ENCODE measurements at places on chromosomes 13 and 19. TPM values are rescaled to one million over a fixed set of nuclear protein-coding genes. Genes with fewer than 3 reads are reported as not detected.

GRCh38 chr19:17807731-17808316 is 12.9 kb downstream of the B3GNT3 start:
- no peak for DNase-seq

Gene RAB20
- total RNA-seq: 0.75 TPM

DNA sequence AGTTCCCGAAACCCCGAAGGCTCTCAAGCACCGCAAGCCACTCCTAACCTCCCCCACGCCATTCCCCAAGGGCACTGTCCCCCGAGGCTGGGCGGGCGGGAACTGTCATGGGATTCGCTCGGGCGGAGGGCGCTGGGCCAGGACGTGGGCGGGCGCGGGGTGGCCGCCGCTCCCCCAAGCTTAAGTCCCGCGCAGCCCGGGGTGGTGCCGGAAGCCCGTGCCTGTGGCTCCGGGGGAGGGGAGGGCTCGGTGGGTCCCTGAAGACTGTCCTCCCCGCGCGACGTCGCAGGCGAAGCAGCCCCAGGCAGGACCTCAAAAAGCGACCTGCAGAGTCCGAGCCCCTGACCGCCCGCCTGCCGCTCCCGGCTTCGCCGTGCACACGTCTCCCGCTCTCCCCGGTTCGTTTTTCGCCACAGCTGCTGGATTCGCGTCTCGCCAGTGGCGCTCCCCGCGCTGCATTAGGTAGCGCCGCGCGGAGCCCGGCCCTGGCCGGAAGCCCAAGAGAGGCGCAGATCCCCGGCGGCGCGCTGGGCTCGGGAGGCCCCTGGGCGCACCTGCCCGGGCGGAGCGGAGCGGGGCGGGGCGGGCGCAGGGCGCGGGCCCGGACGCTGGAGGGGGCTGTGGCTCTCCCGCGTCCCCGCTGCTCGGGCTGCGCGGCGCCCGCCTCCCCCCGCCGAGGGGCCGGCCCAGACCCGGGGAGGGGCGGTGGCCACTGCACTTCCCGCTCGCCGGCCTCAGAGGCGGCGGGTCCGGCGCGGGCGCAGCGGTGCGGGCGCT is at the start of gene FARP1:
FARP1 (plus strand) TSS at position 715 of the 777 bp plus-strand sequence. CDS start 70,149 bp downstream, outside the sequence.
- peak; percentile 10 for DNase-seq

Gene SCN1B
- total RNA-seq: 0.17 TPM

Gene SHISA2
- total RNA-seq: not detected

- peak; percentile 42 for DNase-seq
Measured at GRCh38 chr13:51806566-51806965, 2.6 kb upstream of the DHRS12 start.

GRCh38 chr13:92197669-92198068 is 799.2 kb downstream of the GPC5 start:
- no peak for DNase-seq

Gene HRC
- 7.2 TPM for total RNA-seq

GRCh38 chr13:76723551-76724232 is 162.5 kb downstream of the KCTD12 start:
- peak; percentile 59 for DNase-seq

DNA sequence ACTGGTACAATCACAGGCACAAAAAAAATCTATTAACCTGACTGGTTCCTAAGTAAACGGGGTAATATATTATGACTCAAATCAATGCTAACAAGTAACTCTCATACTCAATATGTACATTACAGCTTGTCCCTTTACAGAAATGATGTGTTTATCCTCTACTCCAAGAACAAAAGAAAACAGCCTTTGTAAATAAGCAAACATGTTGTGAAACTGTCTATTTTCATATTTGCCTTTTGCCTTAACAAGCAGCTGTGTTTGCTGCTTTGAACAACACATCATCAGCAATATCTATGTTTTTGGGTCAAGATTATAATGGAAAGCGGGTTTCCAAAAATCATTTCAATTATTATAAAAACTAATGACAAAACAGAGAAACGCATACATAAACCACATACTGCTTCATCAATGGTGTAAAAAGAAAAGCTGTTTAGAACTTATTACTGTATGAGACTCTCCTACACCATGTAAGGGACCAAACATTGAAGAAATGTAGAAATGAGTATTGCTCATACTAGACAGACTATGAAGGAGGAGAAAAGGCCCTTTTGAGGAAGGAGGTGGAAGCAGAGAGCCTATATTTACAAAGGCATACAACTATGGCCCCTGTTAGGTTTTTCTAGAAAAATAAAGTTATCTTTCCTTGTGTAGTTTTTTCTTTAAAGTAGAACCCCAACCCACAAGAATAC is 14.8 kb downstream of the TBC1D4 start:
- DNase-seq: no peak

GRCh38 chr13:51525567-51526167 is 58.6 kb upstream of the WDFY2 start:
- no peak for DNase-seq

Gene VSIG10L
- 9.5 TPM for total RNA-seq

GRCh38 chr19:55080121-55080967 is 4.7 kb downstream of the EPS8L1 start:
- no peak for DNase-seq

- DNase-seq: no peak
Measured at GRCh38 chr19:31314849-31315629, 34.2 kb downstream of the TSHZ3 start.

GRCh38 chr19:49924004-49924880 is 4.8 kb upstream of the ATF5 start:
- no peak for DNase-seq

GRCh38 chr13:32246468-32246867 is 68.7 kb downstream of the ZAR1L start:
- DNase-seq: peak; percentile 28

DNA sequence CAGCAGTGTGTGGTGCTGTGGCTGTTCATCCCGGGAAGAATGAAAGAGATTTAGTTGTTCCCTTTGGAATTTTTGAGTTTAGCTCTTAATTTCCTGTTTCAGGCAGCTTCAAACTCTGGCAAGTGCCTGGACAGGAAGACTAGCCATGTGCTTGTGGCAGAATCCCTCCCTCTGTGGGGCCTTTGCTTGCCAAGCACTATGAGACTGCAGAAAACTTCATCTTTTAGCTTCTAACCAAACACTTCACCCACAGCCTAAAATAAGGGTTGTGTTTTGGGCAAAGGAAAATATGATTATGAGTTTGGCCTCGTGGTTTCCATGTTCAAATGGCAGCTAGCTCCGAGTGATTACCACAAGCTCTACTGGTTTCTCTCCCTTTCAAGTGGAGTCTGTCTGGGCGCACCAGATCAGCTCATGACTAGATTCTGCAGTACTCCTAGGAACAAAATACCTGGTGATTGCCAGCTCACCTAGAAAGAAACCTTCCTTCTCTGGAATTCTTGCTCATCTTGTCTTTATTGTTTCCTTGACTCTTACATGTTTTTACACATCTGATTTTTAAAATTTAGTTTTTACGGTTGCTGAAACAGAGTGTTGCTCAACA is 707.5 kb downstream of the SLITRK6 start:
- DNase-seq: peak; percentile 14

Gene RBM26
- total RNA-seq: 30.9 TPM

GRCh38 chr13:75897386-75897785 is 261.3 kb downstream of the LMO7 start:
- DNase-seq: no peak

GRCh38 chr19:36398571-36398970 is 19.6 kb upstream of the ZFP14 start:
- DNase-seq: no peak

DNA sequence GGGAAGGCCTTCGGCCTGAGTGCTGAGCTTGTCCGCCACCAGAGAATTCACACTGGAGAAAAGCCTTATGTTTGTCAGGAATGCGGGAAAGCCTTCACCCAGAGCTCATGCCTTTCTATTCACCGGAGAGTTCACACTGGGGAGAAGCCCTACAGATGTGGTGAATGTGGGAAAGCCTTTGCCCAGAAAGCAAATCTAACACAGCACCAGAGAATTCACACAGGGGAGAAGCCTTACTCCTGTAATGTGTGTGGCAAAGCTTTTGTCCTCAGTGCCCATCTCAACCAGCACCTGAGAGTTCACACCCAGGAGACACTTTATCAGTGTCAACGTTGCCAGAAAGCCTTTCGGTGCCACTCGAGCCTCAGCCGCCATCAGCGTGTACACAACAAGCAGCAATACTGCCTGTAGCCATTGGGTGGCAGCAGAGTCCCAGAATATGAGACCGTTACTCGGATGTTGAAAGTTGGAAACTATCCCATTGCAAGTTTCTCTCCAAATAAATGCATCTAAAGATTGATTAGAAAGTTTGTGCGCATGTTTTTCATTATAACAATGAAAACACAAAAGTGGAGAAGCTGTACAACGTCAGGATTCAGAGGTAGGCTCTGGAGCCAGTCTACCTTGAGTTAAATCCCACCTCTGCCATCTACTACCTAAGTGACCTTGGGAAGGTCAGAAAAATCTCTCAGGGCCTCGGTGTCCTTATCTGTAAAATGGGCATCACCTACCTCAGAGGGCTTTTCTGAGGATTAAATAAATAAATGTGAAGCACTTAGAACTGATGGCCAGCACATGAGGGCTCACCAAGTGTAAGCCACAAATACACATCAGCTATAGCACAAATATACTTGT is 21.1 kb downstream of the ZNF473 start:
- DNase-seq: peak; percentile 79

Gene IL4I1
- 0.80 TPM for total RNA-seq

Gene PLIN5
- total RNA-seq: 3.5 TPM

GRCh38 chr13:45385320-45385719 is 32.9 kb downstream of the SLC25A30 start:
- no peak for DNase-seq

Gene PSG3
- total RNA-seq: 66.1 TPM

Gene PLVAP
- not detected for total RNA-seq

Gene IFI30
- total RNA-seq: 77.6 TPM

- DNase-seq: no peak
Measured at GRCh38 chr13:112521073-112521685, 66.8 kb downstream of the TUBGCP3 start.

DNA sequence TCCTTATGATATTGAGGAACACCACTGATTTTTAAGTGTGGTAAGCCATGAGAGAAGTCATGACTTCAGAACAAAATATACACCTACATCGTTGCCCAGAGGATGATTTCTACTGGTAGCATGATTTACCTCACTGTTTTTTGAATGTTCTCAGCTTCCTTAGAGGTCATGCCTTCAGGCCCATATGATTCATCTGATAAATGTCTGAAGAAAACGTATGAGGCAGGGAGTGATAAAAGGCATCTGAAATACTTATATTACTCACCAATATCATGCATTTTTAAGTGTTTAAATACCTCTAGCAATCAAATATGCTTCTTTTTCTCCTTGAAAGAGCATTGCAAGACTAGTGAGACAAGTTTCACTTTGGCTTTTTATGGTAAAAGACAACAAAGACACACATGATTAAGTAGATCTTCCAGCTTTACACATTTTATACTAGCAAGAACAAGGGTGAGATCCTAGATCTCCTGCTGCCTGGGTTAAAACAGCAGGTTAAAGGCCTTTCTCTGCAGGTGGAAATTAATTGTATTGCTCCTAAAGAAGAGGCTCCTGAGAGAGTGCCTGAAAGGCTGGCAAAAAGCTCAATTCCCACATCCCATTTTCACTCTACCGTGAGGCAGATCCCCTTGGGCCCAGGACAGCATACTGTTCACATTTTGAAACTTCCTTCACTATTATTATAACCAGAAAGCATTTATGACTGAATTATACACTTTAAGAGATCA is 432.4 kb downstream of the SLITRK1 start:
- DNase-seq: no peak

- no peak for DNase-seq
Measured at GRCh38 chr13:74571811-74572210, 437.6 kb upstream of the KLF12 start.

DNA sequence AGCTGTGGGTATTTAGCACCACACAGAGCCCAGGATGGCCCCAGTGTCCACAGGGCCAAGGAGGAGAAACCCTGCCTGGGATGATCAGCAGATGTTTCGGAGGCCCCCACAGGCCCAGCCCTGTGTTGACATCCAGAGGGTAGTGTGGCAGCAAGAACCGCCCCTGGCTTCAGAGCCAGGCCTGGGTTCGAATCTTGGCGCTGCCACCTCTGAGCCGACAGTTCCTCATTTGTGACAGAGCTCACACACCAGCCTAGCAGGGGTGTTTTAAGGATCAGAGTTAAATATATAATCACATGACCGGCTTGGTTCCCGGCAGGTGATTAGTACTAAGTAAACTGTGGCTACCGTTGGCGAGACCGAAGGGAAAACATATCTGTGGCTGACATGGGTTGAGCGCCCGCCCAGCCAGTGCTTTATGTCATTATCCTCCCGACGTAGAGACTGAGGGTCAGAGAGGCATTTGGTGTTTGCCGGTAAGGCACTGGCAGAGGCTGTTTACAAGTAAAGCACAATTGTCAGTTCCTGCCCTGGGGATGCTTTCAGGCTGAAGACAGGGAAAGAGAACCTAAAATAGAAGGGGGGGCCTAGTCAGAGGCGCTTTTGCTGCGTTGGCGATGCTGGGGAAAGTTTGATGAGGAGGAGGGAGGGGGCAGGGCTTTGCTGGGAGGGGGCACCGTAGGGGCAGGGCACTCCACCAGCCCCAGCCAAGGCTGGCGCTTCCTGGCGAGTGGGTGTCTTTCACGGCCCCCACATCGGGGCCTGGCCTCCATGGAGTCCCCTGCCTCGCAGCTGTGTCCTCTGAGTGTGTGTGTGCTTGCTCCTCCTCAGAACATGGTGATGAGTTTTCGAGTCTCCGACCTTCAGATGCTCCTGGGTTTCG is 4.8 kb downstream of the PIAS4 start:
- DNase-seq: no peak

DNA sequence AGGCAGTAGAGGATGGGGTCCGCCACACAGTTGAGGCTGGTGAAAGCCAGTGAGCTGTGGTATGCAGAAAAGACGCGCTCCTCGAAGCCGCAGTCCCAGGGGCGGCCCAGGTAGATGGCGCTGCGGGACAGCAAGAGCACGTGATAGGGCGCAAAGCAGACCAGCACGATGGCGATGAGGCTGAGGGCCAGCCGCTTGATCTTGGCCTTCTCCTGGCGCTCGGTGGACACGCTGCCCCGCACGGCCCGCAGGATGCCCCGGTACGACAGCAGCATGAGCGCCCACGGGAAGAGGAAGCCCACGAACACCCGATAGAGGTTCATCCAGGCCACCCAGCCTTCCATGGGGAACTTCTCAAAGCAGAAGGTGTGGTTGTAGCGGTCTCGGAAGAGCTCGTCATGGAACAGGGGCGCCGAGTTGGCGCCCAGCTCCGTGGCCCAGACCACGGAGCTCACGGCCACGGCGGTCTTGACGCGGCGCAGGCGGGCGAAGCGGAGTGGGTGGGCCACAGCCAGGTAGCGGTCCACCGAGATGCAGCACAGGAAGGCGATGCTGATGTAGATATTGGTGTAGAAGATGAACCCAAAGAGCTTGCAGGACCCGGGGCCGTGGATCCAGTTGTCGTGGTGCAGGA is 6.5 kb upstream of the OPA3 start:
- DNase-seq: no peak

GRCh38 chr13:35866801-35867200 is 264.4 kb downstream of the DCLK1 start:
- DNase-seq: no peak

DNA sequence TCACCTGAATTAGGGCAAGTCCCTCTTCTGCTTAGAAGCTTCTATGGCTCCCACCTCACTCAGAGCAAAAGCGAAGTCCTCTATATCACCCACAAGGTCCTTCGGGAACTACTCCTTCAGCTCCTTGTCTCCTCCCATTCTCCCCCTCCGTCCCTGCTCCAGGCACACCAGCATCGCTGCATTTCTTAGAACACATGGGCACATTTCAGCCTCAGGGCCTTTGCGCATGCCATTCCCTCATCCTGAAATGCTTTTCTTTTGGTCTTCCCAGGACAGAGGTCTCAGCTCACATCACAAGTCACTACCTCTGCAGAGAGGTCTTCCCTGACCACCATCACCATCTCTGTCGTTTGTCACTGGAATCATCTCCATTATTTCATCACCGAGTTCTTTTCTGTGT is 4.0 kb downstream of the S1PR5 start:
- DNase-seq: no peak

Gene GJB6
- not detected for total RNA-seq

GRCh38 chr13:94139393-94139995 is 340.0 kb downstream of the DCT start:
- no peak for DNase-seq
